ENCODE measurements at places on chromosomes 12 and 14.

DNA sequence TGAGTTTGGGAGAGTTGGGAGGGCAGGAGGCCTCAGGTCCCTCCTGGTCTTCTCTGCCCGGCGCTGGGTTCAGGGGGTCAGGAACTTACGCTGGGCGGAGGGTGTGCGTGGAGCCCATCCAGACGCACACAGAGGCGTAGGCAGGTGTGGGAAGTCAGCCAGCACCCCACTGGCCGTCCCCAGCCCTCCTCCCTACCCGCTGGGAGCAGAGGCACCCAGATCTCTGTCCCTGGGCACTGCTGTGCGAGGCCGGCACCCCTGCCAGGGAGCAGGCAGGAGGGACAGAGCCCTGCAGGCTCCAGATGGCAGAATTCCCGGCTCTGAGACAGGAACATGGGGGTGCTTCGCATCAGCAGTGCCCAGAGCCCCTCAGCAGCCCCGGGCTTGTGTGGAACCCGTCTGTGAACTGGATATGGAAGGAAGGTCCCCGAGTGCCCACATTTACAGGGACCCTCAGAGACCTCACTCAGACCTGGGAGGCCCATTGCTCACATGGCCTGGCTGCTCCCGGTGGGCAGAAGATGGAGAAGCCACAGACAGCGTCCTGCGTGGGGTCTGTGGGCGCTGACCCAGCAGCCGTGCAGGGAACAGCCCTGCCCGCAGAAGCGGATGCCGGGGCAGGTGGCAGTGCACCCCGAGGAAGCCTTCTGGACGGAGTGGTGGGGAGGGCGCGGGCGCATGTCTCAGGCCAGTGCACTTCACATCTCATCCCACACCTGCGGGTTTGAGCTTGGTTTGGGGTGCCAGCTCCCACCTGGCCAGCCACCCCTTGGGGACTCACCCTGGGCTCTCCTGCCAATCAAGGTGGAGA, 59.3 kb downstream of the LRCOL1 start:
- H3K27ac ChIP-seq, result no peak overlapping the region
- H3K4me1 ChIP-seq, result no peaks in the 10 kb centered on the region
- peak overlapping the region; percentile 78 for H3K4me3 ChIP-seq
- DNase-seq, result no peak
- H3K27me3 ChIP-seq, result peaks cover 18% of the 10 kb centered on the region
- no peaks in the 10 kb centered on the region for H3K36me3 ChIP-seq

- DNase-seq, result no peak
- no peak overlapping the region for H3K4me3 ChIP-seq
- no peak overlapping the region for H3K27ac ChIP-seq
- no peaks in the 10 kb centered on the region for H3K36me3 ChIP-seq
- H3K4me1 ChIP-seq, result no peaks in the 10 kb centered on the region
Observed at GRCh38 chr14:53613404-53614253, 343.0 kb downstream of the BMP4 start.

- no peaks in the 10 kb centered on the region for H3K4me1 ChIP-seq
- H3K4me3 ChIP-seq, result no peak overlapping the region
- H3K27ac ChIP-seq, result no peak overlapping the region
- no peak for DNase-seq
- no peaks in the 10 kb centered on the region for H3K27me3 ChIP-seq
- peaks cover 17% of the 10 kb centered on the region for H3K36me3 ChIP-seq
Observed at GRCh38 chr14:58280954-58281787, 17.2 kb upstream of the ARID4A start.

DNA sequence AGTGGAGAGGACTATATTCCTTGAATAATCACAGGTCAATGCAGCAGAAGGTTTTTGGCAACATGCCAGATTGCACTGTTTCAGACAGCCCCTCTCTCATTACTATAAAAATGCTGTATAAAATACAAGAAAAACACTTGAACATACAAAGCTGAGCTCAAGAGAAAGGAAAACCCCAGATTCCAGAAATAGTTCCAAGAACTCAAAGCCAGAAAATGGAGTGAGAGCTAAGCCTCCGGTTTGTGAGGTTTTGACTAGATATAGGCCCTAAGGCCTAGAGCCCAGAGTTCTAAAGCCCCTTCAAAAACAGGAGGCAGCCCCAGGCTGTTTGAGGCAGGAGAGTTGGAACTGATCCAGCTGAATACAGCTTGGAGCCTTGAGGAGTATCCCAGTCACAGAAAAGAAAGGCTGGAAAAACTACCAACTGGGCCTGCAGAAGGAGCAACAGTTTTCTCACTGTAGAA, 29.4 kb upstream of the ACTN1 start:
- H3K27ac ChIP-seq, result no peak overlapping the region
- no peak overlapping the region for H3K4me3 ChIP-seq
- no peaks in the 10 kb centered on the region for H3K36me3 ChIP-seq
- H3K27me3 ChIP-seq, result no peaks in the 10 kb centered on the region

DNA sequence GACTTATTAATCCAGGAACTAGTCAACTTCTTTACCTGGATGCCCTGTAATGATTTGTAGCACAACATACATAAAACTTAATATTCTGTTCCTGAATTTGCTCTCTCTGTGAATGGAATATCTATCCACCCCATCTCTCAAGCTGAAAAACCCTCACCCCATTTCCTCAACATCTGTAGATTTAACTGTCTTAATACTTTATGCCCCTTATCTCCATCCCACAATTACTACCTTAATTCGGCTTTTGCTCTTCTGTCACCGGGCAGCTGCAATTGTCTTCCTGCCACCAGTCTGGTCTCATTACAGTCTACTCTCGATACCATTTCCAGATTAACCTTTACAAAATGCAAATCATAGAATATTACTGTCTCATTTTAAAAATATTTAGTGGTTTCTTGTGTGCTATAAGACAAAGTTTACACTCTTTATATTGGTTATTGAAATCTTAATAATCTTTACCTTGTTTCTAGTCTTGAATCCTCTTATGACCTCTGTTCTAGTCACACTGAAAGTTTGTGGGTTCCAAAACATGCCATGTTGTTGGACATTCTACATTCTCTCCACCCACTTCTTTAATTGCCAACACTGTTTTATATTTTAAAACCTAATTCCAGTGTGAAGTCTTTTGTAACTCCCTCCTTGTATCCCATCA, 347.3 kb downstream of the RAD51B start:
- no peaks in the 10 kb centered on the region for H3K36me3 ChIP-seq
- H3K4me3 ChIP-seq, result no peak overlapping the region
- H3K4me1 ChIP-seq, result no peaks in the 10 kb centered on the region
- H3K27ac ChIP-seq, result no peak overlapping the region

DNA sequence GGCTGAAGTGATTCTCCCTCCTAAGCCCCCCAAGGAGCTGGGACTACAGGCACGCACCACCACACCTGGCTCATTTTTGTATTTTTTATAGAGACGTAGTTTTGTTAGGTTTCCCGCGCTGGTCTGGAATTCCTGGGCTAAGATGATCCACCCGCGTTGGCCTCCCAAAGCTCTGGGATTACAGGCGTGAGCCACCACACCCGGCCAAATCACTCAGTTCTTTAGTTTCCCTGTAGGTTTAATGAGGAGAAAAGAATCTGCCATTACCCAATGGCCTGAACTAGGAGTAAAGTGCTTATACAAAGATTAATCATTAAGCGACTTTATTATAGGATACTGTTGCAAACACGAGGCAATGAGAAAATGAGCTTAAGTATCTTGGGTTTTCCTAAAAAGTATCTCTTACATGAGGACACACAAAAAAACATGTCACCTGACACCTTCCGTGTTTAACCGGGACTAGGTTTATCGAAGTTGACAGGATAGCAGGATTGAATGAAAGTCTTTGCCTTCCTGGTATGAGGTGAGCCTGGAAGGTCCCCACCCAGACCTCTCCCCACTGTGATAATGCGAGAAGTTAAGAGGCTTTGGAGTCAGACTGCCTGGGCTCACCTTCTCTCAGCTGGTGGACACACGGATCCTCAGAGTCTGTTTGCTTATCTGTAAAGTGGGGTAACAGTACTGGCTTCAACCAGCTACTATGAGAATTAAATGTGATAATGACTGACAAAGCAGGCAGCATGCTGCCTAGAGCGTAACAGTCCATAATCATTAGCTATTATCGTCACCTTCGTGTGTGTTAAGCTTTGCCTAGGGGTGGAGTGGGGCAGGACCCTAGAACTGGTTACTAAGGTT, 133.5 kb upstream of the KRAS start:
- H3K4me1 ChIP-seq, result peaks cover 4% of the 10 kb centered on the region
- H3K36me3 ChIP-seq, result no peaks in the 10 kb centered on the region
- no peak overlapping the region for H3K27ac ChIP-seq
- DNase-seq, result no peak
- peak overlapping the region; percentile 85 for H3K4me3 ChIP-seq
- no peaks in the 10 kb centered on the region for H3K27me3 ChIP-seq

DNA sequence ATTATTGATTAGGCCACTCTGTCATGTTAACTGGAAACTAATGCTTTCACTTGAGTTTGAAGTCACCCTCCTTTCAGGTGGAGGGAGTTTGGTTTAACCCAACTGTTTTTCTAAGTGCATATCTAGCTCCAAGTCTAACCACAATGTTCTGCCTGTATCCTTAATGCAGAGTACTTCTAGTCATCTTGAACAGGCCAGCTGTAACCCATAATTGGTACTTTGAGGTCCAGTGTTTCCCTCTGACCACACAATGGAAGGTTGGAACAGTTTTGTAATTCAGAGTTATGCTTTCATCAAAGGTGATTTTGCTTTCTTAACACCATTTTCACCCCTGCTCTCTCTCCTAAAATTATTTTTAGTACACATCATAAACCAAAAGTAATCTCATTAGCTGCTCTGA, 237.2 kb upstream of the DCN start:
- no peaks in the 10 kb centered on the region for H3K27me3 ChIP-seq
- DNase-seq, result no peak
- no peak overlapping the region for H3K4me3 ChIP-seq
- H3K36me3 ChIP-seq, result no peaks in the 10 kb centered on the region

DNA sequence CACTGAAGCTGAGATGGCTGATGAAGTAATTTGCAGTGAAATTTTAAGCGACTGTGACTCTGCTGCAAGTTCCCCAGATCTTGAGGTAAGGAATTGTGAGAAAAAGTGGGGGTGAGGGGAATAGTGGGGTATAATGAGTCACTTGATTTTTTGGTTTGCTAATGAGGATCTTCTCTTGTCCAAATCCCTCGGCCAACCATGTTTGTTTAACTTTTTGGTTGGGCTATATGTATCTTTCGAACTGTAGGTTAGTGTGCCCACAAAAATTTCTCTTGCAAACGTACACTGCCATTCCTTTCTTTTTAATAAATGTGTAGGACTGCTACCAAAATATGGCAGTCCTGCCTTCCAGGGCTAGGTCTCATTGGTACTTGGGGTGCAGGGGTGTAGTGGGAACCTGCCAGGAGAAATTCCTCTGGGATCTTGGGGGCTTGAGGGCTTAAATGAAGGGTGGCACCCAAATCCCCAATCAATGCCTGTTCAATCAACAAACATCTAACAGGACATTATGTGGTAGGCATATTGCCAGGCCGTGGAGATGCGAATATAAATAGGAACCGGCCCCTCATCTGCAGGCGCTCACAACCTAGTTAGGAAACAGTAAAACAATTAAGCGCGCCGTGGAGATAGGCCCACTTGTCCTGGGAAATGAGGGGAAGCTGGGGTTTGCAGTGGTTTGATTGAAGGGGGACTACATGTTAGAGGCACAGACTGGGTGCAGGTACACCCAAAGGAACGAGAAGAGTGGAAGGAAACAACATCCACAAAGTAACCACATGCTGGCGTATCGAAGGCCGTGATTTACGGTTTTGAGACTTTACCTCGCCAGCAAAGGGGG, 1.3 kb upstream of the PABPN1 start:
- peak overlapping the region; percentile 95 for H3K4me3 ChIP-seq
- peaks cover 33% of the 10 kb centered on the region for H3K36me3 ChIP-seq
- DNase-seq, result no peak
- peak overlapping the region; percentile 94 for H3K27ac ChIP-seq
- no peaks in the 10 kb centered on the region for H3K27me3 ChIP-seq

GRCh38 chr12:12036901-12037300, 33.8 kb upstream of the BCL2L14 start:
- no peak for DNase-seq
- no peaks in the 10 kb centered on the region for H3K36me3 ChIP-seq
- H3K4me1 ChIP-seq, result peaks cover 2% of the 10 kb centered on the region
- no peaks in the 10 kb centered on the region for H3K27me3 ChIP-seq
- H3K27ac ChIP-seq, result no peak overlapping the region
- H3K4me3 ChIP-seq, result no peak overlapping the region

- peaks cover 8% of the 10 kb centered on the region for H3K36me3 ChIP-seq
- H3K27ac ChIP-seq, result no peak overlapping the region
- H3K27me3 ChIP-seq, result no peaks in the 10 kb centered on the region
- DNase-seq, result no peak
- H3K4me3 ChIP-seq, result no peak overlapping the region
- H3K4me1 ChIP-seq, result no peaks in the 10 kb centered on the region
Observed at GRCh38 chr12:64125913-64126312, 96.2 kb downstream of the KICS2 start.

GRCh38 chr14:103123634-103124500, 606 bp downstream of the TNFAIP2 start:
- peak; percentile 70 for DNase-seq
- no peak overlapping the region for H3K27ac ChIP-seq
- peaks cover 5% of the 10 kb centered on the region for H3K36me3 ChIP-seq
- peaks cover 4% of the 10 kb centered on the region for H3K4me1 ChIP-seq

DNA sequence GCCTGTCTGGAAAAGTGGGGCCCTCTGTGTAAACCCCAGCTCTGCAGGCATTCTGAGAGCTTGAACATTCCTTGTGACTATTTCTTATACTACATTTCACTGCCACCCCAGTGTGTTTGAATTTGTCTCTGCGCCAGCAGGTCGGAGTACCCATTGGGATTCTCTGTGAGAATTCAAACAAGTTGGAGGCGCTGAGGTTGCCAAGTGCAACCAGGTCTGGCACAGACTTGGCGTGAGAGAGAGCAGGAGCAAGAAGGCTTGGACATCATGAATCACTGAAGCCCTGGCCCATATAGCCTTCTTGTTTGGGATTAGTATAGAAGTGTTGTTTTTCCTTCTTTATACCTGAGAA, 33.0 kb upstream of the ATP2A2 start:
- DNase-seq, result no peak
- H3K4me3 ChIP-seq, result no peak overlapping the region
- no peaks in the 10 kb centered on the region for H3K27me3 ChIP-seq

DNA sequence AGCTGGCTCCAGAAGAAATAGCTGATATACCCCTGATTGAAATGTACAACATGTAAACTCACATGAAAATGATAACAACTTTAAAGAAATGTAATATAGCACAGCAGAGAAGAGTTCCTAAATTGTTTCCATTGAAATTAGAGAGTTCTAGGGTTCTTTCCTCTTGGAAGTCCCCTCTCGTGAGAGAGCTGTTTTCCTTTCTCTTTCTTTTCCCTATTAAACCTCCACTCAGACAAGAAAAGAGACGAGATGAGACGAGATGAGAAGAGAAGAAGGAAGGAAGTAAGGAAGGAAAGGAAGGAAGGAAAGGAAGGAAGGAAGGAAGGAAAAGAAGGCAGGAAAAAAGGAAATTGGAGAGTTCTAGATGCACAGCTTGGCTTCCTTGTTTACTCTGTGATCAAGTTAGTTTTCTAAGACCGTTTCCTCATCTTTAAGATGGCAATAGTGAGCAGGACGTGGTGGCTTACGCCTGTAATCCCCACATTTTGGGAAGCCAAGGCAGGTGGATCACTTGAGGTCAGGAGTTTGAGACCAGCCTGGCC, 11.9 kb downstream of the DRAM1 start:
- peaks cover 2% of the 10 kb centered on the region for H3K4me1 ChIP-seq
- H3K27me3 ChIP-seq, result no peaks in the 10 kb centered on the region
- H3K27ac ChIP-seq, result no peak overlapping the region
- no peaks in the 10 kb centered on the region for H3K36me3 ChIP-seq

Measured in H9 (cell line).